ENCODE measurements at places on chromosomes 7 and 10.

DNA sequence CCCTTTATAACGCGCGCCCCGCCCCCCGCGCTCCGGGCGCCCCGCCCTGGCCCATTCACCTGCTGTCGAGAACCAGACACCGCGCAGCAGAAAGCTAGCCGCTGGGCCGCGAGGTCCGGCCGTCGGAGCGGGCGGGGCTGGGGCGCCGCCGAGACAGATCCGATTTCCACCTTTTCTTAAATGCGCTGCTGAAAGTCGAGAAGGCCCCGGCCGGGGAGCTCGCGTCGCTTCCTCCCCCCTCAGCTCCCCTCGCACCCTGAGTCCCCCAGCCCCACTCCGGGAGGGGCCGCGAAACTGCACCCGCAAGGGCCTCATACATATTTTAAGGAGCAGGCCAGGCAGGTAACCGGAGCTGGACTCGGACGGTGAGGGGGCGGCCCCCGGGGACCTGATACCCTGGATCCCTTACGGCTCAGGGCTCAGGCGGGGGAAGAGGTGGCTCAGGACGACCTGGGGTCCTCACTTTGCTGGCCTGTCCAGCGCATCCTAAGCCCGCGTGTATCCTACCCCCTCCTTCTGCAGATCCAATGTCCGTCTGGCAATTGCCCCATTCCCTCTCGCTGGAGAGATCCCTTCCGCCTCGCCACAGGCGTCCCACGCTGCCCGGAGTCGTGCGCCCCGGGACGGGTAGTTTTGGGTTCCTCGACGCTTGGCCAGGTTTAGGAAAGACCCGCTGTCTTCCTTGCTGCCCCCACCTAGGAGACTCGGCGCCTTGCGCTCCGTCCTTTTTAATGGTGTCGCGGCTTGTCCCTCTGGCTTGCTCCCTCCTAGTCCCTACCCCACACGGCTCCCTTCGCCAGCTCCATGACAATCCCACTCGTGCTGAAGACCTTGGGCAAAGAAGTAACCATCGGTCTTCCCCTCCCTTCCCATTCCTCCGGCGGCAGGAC, 170.6 kb downstream of the UBE2H start:
- DNase-seq = no peak

DNA sequence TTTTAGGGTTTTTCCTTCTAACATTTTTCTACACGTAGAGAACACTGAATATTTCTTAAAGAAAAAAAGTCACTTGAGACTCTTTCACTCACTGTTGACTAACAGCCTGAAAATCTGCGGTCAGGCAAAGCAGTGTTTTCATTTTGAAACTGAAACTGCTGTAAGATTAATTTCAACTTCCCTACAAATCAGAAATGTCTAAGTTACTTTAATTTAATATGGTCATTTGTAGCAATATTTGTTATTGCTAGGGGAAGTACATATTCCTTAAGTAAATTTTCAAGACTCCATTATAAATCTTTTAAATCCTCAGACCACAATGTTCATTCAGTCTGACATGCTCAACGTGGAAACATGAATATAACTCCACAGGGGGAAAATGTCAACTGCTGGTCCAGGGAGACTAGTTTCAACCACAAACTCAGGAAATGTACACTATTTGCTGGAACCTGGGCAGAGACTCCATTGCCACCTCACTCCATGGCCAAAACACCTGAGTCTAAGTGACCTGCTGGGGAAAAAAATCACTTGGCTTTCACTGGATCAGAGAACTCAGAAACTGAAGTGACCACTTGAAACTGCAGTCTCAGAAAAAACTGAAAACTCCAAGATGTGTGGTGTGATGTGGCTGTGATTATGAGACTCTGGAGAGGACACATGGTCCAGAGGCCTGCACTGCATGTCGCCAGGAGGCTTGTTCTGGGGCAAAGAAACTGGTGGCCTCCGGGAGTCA, 161.2 kb downstream of the TAX1BP1 start:
- peak; percentile 76 for DNase-seq

- no peak for DNase-seq
Measured at GRCh38 chr10:112991888-112992491, 41.9 kb downstream of the TCF7L2 start.

- no peak for DNase-seq
Measured at GRCh38 chr10:70228491-70228890, 4.7 kb downstream of the PPA1 start.

Measured in ELR (cell line).